ENCODE measurements at places on chromosomes 3 and 15.
A peak's percentile ranks its signal among the peaks of the same experiment; 100 is the strongest.

DNA sequence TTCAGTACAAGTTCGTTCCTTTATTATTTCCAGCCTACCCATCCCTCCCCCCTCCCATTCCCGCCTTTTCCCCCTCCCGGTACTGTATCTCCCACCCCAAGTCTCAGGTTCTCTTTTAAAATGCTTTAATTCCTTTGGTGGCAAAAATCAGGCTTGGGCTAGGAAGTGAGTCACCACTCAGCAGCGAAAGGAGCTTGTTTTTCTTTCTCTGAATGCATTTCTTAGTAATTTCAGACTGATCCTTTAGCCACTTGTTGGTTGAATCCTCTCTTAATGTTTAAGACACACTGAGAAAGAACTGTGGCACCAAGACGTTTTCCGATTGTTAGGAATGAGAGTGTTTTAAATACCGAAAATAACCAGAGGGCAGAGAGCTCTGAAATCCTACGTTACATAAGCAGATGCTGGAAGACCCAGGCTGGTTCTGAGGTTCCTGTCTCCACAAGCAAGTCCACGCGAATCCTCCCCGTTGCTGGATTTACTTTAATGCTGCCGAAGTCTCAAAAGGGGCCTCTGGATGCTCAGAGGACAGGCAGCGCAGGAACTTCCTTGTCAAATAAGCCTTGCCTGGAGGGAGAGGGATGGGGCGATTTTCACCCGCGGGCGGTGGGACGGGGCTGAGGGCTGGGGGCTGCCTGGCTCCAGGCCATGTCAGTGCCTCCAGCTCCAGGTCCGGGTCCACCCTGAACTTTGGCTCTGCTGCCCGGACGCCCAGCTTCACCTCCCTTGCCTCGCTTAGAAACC is 854 bp upstream of the COL8A1 start:
- DNase-seq, result no peak

GRCh38 chr15:63843901-63844317 is 10.2 kb upstream of the HERC1 start:
- DNase-seq, result no peak

GRCh38 chr3:40969756-40970466 is 229.4 kb upstream of the CTNNB1 start:
- no peak for DNase-seq

GRCh38 chr15:92161039-92161670 is 232.5 kb upstream of the ST8SIA2 start:
- no peak for DNase-seq

DNA sequence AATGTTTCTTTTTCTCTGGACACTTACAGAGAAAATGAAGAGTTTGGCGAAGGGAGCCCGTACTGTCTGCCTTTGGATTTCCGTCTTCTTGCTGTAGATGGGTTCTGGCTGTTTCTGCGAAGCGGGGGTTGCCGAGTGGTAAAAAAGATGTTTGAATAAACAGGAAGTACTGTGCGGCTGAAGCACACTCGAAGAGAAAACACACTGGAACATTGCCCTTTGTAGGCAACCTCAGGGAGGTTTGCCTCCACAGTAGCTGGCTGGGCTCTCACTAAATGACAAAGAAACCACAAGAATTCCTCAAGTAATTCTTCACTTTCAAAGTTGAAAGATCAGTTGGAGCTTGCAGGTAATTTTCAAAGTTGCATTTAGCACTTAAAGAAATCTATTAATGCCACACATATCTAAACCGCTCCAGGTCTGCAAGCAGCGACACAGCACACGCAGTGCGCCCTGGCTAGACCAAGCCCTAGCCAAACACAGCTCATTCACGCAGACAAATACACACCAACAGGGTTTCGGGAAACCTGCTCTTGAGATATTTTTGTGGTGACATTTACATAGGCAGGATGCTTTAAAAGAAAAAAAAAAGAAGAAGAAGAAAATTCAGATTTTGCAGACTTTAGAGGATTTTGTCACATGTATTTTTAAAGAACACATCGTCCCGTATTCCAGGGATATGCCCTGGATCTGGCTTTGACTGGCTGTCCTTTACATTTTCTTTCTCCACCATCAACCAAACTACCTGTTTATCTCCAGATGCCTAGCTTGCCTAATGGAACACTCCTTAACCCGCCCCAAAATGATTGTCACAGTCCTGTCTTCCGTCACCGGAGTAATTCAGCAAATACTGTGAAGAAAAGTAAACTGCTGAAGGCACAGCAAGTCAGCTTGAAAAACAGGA is 452.8 kb downstream of the FOXP1 start:
- DNase-seq, result peak; percentile 67

DNA sequence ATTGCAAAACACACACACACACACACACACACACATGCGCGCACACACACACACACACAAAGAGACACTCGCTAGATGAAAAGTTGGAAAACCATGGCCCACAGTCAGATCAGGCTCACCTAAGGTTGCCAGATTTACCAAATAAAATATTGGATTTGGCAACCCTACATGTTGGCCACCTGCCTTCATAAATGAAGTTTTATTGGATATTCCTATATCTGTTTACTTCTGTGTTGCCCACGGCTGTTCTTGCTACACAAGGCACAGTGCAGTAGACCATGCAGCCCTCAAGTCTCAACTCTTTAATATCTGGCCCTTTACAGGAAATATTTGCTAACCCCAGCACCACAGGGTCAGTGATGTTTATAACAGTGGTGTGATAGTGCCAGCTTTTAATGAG is 445.0 kb upstream of the PROK2 start:
- no peak for DNase-seq

- DNase-seq, result no peak
These were observed 24.8 kb downstream of the SYNM start for GRCh38 chr15:99129644-99130043.

DNA sequence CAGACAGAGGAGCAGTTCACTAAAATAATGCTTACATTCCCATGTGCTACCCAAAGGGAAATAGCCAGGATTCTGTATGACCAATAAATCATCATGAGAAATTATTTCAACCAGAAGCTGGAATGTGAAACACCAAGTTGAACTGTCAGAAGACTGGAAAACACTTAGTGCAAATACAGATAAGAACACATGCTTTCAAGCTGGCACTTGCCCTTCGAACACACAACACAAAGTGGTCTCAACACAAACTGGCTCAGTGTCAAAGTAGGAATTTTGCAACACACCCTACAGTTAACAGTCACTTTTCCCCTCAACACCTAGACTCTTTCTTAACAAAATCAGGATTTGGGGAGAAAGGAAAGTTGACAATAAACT is 1.3 kb downstream of the FSD2 start:
- DNase-seq, result no peak

DNA sequence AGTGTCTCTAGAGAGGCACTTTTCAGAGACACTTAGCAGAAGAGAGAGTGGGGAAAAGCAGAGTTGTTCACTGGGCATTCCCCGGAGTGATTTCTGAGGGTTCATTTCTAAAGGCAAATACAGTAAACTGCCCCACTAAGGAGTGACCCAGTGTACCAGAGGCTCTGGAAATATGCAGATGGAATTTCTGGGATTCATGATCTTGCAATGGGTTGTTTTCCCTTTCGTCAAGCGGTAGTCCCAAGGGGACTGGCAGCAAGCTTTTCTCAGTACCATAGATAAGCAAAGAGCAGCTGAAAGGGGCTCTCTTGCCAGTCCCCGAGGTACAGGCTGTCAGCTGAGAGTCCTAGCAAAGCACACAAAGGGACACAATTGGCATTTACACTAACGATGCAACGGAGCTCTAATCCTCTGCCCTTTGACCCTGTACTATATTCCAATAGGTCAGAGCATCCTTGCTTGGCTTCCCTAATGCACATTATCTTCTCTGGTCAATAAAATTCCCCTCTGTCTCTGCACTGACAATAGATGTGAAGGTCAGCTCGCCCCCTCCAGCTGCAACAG is 155.6 kb downstream of the SEMA6D start:
- DNase-seq, result no peak

DNA sequence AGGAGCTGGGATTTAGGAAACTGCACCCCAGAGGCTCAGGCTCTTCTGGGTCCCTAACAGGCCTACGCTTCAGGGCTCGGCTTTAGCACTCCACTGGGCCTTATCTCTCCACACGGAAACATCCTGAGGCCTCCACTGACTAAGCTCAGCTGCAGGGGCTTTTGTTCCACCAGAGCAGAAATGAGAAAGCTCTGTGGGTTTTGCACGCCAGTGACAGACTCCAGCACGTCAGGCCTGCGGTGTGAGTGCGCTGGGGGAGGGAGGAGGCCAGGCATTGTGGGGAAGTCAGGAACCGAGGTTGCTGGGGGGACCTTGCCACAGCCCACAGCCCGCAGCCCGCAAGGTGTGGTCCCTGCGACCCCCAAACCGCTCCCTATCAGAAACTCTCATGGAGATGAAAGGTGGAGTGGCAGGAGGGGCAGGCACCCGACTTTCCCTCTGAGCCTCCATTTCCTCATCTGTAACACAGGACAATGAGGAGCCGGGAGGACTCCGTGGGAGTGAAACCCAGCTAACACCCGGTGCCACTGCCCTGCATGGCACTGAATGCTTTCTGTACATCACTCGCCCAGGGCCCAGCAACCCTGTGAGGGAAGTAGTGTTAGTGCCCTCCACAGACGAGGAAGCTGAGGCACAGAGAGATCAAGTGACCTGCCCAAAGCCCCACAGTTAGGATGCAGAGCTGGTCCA is 106.5 kb downstream of the TPRA1 start:
- DNase-seq, result no peak

DNA sequence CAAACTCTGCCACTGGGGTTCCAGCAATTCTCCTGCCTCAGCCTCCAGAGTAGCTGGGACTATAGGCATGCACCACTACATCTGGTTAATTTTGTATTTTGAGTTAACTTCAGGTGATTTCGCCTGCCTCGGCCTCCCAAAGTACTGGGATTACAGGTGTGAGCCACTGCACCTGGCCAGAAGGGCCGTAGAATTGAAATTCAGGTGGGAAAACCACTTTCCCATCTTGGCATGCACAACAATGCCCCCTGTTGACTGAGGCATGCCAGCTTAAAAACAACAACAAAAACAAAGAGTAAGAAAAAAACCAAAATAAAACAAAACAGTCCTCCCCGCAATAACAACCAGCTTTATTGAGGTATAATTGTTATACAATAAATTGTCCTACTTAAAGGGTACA is 32.6 kb upstream of the RAB11A start:
- no peak for DNase-seq

DNA sequence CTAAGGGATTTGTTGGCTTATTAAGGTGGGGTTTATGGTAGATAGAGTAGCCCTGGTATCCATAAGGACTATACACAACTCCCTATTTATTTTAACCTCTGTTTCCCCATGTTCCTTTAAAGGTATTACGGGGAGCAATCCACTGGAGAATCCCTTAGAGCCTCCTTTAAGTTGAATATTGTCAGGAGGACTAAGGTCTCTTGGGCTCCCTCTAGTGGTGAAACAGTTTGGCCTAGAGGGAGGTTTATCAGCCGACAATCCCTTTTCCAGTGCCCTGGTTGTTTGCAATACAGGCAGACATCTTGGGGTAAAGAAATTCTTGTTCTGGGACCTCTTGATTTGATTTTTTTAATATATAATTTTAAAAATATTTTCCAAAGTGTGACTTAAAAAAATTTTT is 12.9 kb downstream of the OPA1 start:
- DNase-seq, result peak; percentile 12

- DNase-seq, result no peak
These were observed 123.9 kb upstream of the CADPS start for GRCh38 chr3:62999158-62999557.

- DNase-seq, result no peak
These were observed 82.4 kb downstream of the OXSM start for GRCh38 chr3:25872200-25872877.

DNA sequence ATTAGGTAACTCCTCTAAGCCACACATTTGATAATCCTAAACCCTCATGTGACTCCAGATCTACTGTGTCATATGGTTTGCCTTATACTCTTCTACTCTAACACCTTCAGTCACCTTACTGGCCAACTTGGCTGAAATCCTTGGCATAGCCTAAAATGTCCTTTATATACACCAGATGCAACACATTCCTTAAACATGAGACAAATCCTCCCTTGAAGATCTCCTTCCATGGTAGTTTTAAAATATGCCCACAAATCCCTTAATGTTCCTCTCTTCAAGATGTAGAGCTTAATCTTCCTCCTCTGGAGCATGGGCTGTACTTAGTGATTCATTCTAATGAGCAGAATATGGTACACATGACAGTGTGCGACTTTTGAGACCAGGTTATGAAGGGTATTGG is 238.9 kb downstream of the SUCLG2 start:
- DNase-seq, result no peak

- DNase-seq, result no peak
These were observed 70.4 kb upstream of the PCSK6 start for GRCh38 chr15:101559952-101560351.

DNA sequence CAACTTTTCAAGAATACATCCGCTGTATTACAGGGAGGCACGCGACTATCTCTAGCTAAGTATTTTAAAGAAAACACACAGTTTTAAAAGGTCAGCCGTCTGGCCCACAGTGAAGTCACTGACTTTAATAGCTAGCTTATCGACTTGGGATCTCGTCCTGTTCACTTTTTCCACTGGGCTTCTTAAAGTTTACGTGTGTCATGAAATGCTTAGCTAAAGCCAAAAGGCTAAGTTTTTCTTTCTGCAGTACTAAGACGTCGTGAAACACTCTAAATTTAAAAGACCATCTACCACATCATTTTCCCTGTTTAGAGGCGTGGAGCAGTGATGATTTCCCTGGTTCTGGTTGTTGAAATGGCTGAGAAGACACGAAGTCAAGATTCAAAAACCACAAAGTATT is 27.1 kb downstream of the LRIG1 start:
- DNase-seq, result no peak

DNA sequence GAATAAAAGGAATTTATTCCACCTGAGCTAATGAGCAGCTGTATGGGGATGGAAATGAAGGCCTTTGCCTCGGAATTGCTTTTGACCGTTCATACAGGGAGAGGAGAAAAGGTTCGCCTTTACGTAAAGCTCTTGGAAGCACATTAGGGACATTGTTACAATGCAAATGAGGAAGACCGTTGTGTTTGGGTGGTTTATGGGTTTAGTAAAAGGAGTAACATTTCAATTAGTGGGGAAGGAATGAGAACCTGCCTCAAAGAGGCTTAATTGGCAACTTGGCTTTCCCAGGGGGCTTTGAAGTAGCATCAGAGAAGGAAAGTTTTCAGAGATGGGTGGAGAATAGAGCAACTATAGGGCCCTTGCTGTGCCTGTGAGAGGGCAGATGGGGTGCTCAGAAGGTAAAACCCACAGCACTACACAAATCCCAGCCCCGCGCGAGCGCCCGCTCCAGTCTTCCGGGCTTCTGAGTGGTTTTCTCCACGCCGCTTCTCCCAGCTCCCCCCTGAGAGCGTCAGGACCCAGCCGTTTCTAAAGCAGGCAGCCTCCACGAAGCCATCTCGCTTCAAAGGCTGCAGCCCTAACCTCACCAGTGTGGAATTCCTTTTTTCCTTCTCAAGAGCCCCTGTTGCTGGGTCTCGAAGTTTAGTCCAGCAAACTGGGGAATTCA is 192.0 kb upstream of the HES1 start:
- DNase-seq, result no peak

GRCh38 chr3:140834266-140835037 is 107.2 kb upstream of the SLC25A36 start:
- DNase-seq, result no peak

GRCh38 chr3:174216946-174217718 is 642.0 kb upstream of the NAALADL2 start:
- DNase-seq, result no peak

GRCh38 chr15:89104172-89104564 is 15.9 kb downstream of the ABHD2 start:
- DNase-seq, result no peak

All from NCI-H748 treated with DMSO at 0.1 percent for 48 hours (cell line).